Activated CD4-positive, CD25-positive, alpha-beta regulatory T cell treated with anti-CD3 and anti-CD28 coated beads, Interleukin-2, amount 50 U/mL, for 72 hours (primary cell): ENCODE measurements at places on chromosomes 1 and 21.

DNA sequence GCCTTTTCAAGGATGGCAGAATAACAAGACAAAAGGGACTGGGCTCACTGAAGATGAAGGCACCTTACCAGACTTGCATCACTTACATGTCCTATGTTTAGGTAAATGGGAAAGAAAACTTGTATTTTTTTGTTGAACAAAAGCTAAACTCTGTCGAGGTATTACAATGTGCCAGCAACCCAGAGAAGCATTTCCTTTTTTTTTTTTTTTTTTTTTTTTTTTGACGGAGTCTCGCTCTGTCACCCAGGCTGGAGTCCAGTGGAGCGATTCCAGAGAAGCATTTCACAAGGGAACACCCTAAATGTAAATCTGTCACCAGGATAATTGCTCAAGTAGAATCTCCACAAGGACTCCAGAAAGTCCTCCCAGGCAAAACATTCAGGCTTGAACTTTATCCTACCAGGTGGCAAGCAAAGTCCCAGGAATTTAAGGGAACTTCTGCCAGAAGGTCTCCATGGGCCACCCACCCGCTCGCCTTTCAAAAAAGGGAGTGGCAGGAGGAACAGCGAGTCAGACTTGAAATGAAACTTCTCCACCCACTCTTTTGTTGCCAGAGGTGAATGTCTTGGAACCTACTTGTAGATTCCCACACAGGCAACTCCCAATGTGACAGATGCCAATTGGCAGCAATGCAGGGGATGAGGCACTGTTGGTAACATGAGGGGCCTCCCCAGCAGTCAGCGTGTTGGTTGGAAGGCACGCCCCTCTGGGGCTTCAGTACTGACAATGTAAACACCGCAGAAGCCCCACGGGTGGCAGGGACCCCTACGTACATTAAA, 125.0 kb downstream of the TIAM1 start:
- no peak for DNase-seq

- no peak for DNase-seq
Measured at GRCh38 chr1:31657020-31657804, 12.5 kb upstream of the PEF1 start.

DNA sequence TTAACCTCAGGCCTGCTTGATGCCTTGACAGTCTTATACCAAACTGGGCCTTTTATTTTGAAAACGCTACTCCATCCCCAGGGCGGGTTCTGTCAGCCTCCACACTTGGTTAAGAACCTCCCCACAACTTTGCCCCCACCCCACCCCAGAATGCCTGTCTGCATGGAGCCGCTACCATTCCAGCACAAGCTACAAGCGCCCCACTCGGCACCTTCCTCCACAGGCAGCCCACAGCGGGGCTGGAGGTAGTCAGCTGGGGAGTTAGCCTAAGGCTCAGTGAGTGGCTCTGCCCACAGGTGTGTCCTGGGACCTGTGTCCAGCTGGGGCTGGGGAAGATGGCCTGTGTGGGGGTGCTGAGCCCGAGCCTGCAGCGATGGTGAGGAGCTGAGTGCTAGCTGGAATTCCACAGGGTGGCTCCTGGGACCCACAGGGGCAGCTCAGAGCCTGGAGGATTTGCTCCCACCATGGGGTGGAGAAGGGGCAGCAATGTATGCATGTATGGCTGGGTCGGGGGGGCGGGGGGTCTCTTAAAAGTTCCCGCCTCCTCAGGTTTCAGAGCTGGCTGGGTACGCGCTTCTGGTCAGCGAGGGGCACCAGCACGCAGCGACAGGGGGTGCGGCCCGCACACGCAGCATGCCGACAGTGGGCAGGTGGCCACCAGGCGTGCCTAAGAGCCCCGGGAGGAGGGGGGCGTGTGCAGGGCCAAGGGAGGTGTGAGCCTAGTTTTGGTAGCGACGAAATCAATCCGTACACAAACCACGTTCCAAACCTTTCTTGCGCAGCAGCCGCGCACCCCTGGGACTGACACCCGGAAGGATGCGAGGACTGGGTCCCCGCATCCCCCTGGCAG, 917 bp downstream of the ETNK2 start:
- DNase-seq: no peak

DNA sequence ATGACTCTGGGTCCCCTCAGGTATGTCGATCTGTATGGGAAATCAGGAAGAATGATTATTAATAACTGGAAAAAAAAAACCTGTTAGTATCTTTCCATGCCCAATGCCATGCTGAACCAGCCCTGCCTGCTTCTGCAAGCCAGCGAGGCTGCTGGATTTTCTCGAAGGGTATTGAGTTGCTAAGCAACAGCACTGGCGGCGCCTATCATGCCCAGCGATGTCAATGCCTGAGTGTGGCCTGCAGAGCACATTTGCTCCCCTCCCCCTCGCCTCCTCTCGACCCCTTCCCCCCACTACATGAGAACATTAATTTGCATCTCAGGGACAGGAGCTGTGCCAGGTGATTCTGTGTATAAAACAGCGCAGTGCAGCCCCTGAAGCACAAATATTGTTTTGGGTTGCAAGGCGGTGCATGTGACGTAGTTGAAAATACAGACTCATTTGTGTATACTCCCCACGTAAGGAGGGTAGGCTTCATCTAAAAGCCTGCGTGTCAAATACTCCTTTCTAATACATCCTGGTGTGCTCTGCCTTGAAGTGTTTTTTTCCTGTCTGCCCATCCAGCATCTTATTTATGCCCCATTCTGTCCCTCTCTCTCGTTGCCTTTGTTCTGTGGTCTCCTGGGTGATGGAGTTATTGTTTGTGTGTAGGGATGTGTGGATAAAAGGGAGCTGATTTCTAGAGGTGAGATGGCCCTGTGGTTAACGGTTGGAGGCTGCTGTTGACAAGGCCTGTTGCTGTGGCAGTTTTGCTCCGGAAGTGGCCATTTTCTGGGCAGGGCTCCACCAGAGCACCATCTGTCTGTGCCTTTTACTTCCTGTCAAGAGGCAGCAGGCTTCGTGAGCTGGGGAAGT, 32.7 kb upstream of the ATP5PO start:
- DNase-seq: peak; percentile 77

- no peak for DNase-seq
Measured at GRCh38 chr1:219993554-219994433, 52.5 kb downstream of the EPRS1 start.

DNA sequence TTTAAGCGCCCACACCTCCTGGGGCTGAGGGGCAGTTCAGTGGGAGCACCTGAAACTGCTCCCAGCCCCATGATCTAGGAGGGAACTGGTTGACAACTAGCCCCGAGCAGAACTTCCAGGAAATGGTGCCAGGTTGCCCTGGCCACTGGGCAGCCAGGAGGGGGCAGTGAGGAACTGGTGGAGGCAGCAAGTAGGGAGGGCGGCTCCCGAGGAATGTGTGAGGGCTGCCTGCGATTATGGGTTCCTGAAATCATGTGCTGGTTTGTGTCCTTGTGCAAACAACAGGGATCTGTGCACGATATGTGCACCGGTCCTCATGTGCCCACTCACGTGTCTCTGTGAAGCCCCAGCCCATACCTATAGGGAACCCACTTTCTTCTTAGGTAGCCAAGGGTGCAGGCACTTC, 9.9 kb downstream of the GPR3 start:
- no peak for DNase-seq

DNA sequence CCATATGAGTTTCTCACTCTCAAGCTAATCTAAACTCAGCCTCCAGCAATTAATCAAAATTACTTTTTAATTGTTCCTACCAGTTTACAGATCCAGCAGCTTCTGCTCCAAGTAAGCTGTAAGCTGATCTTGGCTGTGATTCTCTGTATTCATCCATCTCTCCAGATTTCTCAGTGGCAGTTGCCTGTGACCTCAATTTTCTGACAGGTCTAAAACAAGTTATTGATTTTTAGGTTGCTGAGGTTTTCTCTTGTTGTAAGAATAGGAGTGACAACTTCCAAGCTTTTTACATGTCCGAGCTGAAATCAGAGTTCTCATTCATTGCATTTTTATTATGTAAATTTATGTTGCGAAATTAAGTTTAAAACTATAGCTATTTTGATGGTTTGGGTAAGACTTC, 1044.4 kb downstream of the PLA2G4A start:
- DNase-seq: no peak

DNA sequence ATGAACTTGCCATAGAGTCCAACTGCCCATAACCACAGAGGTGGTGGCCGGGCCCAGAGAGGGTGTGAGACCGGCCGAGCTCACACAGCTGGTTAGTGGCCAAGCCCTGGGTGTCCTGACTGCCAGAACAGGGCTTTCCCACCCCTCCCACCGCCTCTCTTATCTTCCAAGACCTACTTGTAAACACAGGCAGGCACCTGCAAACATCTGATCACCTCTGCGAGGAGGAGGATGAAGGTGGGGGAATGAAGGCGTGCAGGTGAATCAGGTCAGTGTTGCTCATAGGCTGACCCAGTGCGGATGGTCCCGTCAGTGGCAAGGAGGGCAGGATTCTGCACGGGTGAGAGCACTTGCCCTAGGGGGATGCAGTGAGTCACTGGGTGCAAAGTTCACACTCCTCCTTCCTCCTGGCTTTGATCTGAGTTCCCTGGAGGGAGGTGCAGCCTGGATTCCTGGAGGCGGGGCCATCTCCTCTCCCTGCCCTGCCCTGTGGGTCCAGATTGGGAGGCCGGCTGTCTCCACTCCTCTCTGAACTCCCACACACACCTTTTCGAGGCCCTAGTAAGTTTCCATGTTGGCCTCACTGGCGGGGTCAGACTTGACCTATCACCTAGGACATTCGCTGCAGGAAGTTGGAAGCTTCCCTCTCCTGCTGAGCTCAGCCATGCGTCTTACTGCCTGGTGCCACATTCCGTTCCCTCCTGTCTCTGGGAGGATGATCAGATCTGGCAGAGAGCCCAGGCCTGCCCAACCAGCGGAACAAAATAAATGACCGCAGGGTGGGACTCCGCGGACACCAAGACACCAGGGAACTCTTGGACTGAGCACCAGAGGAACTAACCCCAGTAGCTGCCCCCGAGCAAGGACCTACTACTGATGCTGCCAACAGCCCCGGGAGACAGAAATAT, 7.3 kb downstream of the UQCRHL start:
- no peak for DNase-seq

- peak; percentile 31 for DNase-seq
Measured at GRCh38 chr1:101257500-101258325, 20.9 kb downstream of the S1PR1 start.

- no peak for DNase-seq
Measured at GRCh38 chr1:25987951-25988350, 9.9 kb downstream of the PAFAH2 start.

- DNase-seq: no peak
Measured at GRCh38 chr21:23861911-23862504, 1745.3 kb downstream of the MRPL39 start.

- DNase-seq: peak; percentile 60
Measured at GRCh38 chr21:44485254-44485793, 30.0 kb downstream of the LRRC3 start.

GRCh38 chr1:110339407-110340206, 430 bp downstream of the RBM15 start:
- DNase-seq: peak; percentile 66

DNA sequence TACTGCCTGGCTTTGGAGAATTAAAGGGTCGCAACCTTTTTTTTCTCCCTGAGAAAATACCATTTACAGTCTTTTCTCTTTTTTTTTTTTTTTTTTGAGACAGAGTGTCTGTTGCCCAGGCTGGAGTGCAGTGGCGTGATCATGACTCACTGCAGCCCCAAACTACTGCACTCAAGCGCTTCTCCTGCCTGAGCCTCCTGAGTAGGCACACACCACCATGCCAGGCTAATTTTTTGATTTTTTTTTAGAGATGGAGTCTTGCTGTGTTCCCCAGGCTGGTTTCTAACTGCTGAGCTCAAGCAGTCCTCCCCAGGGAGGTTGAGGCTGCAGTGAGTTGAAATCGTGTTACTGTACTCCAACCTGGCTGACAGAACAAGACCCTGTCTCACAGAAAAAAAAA, 24.6 kb downstream of the UBE4B start:
- no peak for DNase-seq

- DNase-seq: no peak
Measured at GRCh38 chr1:155960081-155960745, 18.1 kb downstream of the ARHGEF2 start.

GRCh38 chr1:111483166-111483565, 9.4 kb downstream of the C1orf162 start:
- no peak for DNase-seq

- DNase-seq: no peak
Measured at GRCh38 chr1:99808391-99809115, 41.6 kb upstream of the AGL start.

GRCh38 chr1:156435545-156436140, 64.9 kb downstream of the MEF2D start:
- DNase-seq: no peak

DNA sequence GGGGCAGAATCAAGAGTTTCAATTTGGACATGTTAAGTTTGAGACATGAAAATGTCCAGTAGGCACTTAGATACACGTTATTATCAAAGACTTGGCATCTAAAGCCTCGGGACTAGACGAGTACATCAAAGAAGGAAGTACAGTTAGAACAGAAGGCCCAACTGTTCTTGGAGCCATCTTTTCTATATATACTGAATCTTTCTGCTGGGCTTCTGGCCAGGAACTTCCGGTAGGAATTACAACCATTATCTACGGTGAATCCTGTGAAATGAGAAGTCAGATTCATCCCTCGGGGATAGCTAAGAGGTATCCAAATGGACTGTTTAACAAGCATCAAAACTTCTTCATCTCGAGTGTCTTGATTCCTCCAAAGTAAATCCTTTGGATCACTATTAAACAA, 34.4 kb upstream of the NRDC start:
- DNase-seq: no peak

DNA sequence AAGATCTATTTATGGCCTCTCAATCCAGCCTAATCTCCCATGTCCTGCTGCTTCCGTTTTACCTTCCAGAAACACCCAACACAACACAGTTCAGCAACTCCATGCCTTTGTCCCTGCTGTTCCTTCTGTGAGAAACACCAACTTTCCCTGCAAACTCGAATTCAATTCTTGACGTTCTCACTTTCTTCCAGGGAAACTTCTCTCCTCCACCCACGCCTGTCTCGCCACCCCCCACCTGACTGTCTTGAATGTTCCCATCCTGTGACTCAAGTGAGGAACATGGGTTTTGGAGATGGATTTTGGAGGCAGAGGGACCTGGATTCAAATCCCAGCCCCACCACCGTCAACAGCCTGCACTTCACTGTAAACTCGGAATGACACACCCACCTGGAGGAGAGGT, 44.8 kb downstream of the GRHL3 start:
- no peak for DNase-seq

DNA sequence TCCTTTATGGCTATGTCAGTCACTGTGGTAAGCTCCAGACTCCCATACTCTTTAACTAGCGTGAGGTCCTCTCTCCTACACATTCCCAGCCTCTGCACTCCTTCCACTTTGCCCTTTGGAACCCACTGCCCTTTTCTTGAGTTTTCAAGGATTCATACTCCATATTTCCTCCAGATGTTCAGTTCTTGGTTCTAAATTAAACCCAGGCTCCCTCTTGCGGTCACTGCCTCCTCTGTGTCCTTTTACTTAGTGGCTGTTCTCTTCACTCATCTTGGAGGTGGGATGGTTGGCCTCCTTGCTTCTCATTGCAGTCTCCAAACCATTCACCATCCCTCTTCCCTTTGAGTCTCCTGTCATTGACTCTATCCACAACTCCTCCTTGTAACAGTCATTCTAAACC, 208.1 kb downstream of the TGFB2 start:
- no peak for DNase-seq
